Stimulated activated CD8-positive, alpha-beta memory T cell treated with anti-CD3 and anti-CD28 coated beads, Interleukin-7, amount 100 ng/mL, for 4 hours (primary cell): ENCODE measurements at places on chromosomes 13 and 19.

GRCh38 chr19:14118165-14119051, 846 bp upstream of the PRKACA start:
- peak; percentile 29 for DNase-seq

DNA sequence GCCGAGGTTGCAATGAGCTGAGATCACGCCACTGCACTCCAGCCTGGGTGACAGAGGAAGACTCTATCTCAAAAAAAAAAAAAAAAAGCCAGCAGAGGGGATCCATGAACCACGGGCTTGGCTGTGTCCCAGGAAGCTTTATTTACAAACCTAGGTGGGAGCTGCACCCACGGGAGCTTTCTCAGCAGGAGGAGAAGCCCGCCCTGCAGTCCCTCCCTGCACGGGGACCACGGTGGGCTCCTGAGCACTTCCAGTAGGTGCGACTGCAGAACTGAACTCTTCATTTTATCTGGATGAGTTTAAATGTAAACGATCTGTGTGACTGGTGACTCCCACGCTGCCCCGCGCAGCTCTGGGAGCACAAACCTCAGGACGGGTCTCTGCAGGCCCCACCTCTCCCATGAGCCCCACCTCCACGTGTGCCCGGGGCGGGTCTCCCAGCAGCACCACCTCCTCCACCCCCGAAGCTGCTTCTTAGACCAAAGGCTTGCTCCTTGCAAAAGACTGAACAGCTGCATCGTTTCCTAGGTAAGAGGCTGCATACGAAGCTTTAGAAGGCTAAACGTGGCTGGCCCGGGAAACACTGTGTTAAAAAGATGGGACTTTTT, 66.4 kb downstream of the SPACA7 start:
- no peak for DNase-seq

DNA sequence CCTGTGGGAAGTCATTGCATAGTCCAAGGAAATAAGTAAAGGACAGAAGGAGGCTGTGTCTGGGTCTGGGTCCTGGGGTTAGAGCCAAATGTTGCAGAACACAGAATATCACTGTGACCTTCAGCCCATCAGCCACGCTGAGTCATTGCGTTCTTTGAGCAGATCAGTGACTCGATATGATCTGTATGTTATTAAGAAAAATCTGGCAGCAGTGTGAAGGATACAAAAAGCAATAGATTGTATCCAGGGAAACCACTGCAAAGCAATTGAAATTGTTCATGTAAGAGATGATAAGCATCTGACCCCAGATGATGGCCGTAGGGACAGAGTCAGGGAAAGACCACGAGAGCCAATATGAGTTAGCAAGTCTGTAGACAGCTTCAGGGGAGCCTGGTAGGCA, 1575.1 kb upstream of the SLC10A2 start:
- no peak for DNase-seq

DNA sequence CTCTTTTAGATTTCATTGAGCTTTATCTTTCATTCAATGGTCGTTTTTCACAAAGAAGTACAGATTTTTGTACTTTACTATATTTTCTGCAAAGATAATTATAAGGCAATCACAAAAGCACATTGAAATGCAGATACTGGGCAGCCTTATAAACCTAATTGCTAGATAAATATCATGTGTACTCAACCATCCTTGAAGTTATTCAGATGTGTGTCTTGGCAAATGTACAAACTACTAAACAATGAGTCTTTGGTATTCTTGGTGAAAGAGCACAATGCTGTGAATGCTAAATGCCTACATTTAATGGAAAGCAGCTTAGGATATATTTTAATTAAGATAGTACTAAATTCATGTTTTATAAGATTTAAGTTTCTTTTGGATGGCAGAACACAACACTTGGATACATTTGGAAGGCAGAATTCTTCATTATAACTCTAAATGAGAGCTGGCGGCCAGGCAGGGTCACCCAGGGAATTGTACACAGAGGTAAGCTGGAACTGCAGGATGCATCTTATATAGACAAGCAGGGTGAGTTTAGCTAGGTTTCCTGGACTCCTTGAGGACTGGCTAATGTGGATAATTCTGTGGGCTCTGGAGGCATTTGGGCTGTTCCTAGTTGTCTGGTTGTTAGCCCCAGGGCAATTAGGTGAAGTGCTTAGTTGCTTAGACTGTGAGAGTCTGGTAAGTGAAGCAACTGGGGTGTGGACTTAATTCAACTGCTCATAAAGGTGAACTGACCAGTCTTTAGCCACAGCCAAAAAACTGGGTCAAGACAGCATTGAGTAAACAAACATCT, 286.6 kb downstream of the PCDH20 start:
- DNase-seq: no peak

GRCh38 chr19:45494261-45494916, 2.5 kb downstream of the RTN2 start:
- no peak for DNase-seq

GRCh38 chr13:114099191-114099590, 33.2 kb downstream of the RASA3 start:
- no peak for DNase-seq

DNA sequence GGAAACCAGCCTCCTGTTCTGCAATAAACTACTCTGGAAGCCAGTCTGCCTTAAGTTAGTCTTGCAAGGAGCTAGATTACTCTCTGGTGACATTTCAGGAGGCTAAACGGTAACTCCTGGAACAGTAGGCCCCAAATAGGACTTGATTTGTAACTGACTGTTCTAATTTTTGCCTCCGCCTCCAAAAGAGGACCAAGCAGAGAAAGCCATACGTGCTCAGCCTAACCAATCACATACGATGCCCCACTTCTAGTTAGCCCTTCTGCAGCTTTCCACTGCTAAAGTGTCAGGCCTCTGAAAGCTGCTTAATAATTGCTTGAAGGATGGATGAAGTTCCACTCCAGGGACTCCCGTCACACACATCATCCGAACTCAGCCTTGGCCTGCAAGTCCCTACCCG, 744 bp downstream of the ZNF805 start:
- DNase-seq: no peak

GRCh38 chr13:95524264-95524901, 28.1 kb upstream of the CLDN10 start:
- DNase-seq: no peak

GRCh38 chr13:50370303-50370950, 355.2 kb downstream of the KCNRG start:
- DNase-seq: no peak

DNA sequence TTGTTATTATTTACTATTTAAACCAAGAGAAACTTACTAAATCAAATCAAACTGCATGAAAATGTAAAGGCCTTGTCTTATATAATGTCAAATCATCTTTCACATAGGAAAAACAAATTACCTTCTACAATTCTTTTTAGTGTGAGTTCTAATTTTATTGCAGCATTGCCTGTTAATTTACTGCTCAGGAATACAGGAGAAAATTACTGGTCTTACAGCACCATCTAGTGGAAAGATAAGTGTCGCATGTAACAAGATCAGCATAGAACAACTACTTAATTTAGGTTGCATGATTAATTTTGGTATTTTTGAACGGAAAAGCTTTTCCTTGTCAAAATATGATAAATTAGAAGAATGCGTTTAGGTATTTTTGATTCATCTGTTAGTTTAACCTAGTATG, 502.7 kb downstream of the UQCRFS1 start:
- no peak for DNase-seq

GRCh38 chr13:74557870-74558269, 423.7 kb upstream of the KLF12 start:
- DNase-seq: no peak

DNA sequence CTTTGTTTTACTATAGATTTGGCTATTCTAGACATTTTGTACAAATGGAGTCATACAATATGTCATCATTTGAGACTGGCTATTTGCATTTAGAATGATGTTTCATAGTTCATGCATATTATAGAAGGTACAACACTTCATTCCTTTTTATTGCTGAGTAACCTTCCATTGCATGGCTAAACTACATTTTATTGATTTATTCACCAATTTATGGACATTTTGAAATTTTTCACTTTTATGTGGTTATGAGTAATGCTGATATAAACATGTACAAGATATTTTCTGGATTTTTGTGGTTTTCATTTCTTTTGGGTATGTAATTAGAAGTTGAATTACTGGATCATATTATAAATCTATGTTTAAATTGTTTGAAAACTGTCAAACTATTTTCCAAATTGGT, 710.3 kb upstream of the SLITRK5 start:
- DNase-seq: no peak

DNA sequence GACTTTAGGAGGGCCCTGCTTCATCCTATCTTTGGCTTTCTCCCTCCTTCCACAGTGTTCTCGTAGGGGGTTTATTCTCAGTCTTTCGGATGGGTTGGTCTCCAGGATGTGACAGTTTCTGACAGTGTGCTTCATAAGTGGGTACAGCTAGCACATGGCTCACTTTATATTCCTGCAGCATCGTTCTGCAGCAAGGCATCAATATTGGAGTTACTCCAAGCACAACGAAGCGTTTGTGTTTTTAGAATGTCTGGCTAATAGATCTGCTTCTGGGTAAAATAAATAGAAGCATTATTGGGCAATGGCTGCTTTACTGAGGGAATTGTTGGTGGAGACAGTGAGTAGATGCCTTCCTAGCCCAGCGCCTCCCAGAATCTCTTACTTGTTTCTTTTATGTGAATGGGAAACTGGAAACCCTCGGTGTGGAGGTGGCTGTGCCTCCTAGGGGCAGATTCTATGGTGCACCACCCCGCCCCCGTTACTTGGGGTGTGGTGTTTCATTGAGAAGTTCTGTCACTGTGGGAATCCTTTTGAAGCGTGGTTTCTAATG, 2.0 kb downstream of the FARP1 start:
- DNase-seq: no peak

GRCh38 chr13:23456437-23457210, 23.1 kb upstream of the SACS start:
- DNase-seq: no peak

GRCh38 chr19:9323919-9324583, at the start of gene ZNF559:
Gene ZNF559 (plus strand): TSS chr19:9324179. CDS start chr19:9338550, 14,371 bp downstream.
- DNase-seq: peak; percentile 92

DNA sequence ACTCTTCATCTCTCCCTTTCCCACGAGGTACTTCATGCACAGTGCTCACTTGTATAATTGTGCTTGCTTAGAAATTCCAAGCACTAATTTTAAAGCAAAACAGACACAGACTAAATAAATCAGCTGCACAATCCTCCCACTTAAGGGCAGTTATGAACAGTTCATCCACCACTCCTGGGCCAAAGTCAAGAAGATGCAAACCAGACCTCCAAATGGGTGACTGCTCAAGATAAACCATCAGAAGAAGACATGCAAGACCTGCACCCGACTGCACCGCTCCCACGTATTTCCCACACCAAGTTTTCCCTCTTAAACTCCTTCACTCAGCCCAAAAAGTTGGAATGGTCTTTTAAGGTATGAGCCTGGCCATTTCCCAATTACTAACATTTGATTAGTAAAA, 19.9 kb downstream of the ZNF235 start:
- DNase-seq: no peak

GRCh38 chr19:43673637-43674036, 3.7 kb upstream of the PLAUR start:
- DNase-seq: no peak

DNA sequence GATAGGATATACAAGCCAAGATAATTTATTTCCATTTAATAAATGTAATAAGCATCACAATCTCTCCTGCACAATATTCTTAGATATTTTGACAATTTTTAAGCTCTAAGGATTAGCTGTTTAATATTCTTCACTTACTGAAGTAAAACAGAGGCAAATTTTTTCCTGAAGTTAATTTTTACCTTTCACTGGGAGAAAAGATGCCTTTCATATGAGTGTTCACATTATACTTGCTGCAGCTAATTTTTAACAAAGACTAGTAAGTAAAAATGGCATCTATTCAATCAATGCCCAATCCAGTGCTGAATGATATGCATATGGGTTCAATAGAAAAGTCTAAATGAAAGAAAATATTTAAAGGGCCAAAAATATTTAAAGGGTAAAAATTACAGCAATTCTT, 377.2 kb upstream of the GPC6 start:
- DNase-seq: no peak

DNA sequence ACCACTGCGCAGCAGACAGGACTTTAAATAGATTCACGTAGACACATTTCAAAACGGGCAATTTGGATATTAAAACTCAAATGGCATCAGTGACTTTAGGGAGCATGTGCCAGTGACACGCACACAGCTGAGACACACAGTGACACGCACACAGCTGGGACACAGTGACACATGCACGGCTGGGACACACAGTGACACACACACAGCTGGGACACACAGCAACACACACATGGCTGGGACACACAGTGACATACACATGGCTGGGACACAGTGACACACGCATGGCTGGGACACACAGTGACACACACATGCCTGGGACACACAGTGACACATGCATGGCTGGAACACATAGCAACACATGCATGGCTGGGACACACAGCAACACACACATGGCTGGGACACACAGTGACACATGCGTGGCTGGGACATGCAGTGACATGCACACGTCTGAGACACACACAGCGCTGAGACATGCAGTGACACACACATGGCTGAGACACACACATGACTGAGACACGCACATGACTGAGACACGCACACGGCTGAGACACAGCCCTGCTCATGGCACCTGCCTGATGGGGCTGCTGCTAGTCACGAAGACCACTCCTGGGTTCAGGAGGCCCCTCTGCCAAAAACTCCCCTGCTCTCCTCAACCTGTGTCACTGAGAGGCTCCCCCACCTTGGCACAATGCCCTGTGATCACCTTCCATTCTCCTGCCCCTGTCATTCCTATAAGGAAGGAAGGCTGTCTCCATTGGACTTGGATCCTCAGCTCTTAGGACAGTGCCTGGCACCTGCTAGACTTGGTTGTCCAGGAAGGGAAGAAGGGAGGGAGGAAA, 52.5 kb downstream of the SOX1 start:
- DNase-seq: no peak

- no peak for DNase-seq
Measured at GRCh38 chr13:25166306-25166705, 5.8 kb downstream of the AMER2 start.

GRCh38 chr13:41345165-41345913, 34.3 kb downstream of the NAA16 start:
- DNase-seq: no peak

GRCh38 chr13:58953638-58954037, 1210.1 kb downstream of the DIAPH3 start:
- no peak for DNase-seq

DNA sequence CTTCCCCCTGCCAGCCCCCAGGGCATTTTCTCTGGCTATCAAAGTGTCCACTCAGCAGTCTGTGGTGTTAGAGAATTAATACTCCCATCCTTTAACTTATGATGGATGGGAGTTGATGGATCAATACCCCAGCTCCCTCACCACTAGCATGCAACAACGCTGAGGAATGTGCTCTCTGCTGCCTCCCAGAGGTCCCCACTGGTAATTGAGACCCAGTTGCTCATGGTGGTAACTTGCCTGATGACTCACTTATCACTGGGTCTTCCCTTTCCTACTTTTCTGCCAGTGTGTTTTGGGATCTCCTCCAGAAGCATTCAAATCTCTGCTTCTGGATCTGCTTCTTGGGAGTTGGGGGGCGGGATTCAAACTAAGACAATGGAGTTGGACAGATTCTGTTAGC, 20.3 kb upstream of the CACNA1A start:
- DNase-seq: no peak

- DNase-seq: no peak
Measured at GRCh38 chr13:114325729-114326128, 11.4 kb downstream of the CHAMP1 start.
